ENCODE measurements at places on chromosomes 1 and 21.

DNA sequence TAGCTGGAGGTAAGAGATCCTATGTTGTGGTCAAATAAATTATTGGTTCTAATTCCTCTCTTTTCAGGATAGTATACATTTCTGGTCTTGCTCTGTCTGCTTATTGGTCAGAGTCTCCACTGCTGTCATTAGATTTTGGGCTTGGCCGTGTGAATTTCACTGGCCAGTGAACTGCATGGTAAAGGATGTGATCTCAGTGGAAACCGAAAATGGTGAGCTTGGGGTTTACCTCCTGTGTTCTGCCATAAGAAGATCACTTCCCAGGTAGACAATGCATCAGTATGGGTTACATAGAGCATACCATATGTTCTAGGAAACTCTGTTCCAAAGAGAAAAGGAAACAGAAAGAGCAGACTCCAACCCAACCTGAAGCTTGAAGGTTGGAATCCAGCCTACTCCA is 1123.3 kb upstream of the B3GALT2 start:
- no peak for DNase-seq

- DNase-seq, result no peak
Observed at GRCh38 chr1:205211839-205212536, 486 bp upstream of the DSTYK start.

- no peak for DNase-seq
Observed at GRCh38 chr21:41966041-41966833, 12.4 kb upstream of the C2CD2 start.

DNA sequence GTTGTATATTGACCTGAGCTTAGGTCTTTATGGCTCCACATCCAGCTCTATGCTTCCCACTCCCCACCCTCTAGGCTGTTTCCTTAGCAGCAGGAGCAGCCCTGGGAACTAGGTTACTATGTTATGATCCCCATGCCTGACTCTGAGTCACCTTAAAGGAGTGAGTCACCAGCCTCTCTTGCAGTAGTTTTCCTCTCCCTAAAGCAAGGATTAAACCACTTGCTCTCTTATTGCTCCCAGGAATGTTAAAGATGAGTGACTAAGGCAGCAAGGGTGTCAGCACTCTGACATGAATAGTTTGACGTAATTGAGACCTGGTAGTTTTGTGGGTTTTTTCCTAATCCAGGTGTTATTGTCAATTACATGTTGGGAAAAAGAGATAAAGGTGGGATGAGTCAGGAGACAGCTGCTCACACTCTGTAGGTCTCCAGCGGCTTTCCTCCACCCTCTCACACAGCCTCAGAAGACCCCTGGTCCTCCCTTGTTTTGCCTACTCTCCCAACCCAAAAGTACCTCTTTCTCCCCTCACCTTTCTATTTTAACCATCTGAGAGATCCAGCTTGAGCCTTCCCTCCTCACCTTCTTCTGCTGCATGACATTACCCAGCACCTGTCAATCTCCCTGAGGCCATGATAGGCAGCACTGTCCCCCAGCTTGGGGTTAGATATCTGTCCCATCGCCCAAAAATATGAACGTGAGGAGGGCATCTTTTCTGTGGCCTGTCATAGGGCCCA is 369.1 kb upstream of the VAMP3 start:
- DNase-seq, result no peak

GRCh38 chr1:1273512-1274298 is at the start of gene UBE2J2:
Gene UBE2J2, minus strand, starts transcription at chr1:1273854. Its CDS starts 5,862 bp downstream, at chr1:1267992.
- DNase-seq, result no peak

DNA sequence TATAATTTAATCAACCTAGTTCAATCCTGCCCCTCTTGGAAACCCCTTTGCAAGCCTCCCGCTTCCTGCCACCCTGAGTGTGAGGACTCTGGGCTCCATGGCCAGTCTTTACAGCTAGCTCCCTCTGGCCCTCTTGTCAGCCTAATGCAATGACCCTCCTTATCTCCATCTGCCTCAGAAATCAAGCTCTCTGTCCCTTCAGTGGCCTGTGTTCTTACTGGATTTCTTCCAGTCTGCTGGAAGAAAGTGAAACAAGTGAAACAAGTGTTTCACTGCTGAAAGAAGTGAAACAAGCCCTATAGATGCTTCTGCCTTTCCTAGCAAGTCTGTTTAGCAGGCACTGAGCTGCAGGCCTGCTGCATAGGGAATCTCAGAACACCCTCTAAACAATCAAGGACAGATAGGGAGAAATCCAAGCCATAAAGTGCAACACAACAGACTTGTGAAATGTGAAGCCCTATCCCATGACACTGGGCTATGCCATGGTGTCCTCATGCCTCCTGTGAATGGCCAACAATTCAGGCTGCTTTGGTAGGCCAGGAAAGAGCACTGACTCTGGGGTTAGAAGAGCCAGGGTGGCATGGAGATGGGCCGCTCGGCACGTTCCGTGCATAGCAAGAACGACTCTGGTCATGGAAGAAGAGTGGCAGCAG is 55.9 kb downstream of the FAM163A start:
- no peak for DNase-seq

DNA sequence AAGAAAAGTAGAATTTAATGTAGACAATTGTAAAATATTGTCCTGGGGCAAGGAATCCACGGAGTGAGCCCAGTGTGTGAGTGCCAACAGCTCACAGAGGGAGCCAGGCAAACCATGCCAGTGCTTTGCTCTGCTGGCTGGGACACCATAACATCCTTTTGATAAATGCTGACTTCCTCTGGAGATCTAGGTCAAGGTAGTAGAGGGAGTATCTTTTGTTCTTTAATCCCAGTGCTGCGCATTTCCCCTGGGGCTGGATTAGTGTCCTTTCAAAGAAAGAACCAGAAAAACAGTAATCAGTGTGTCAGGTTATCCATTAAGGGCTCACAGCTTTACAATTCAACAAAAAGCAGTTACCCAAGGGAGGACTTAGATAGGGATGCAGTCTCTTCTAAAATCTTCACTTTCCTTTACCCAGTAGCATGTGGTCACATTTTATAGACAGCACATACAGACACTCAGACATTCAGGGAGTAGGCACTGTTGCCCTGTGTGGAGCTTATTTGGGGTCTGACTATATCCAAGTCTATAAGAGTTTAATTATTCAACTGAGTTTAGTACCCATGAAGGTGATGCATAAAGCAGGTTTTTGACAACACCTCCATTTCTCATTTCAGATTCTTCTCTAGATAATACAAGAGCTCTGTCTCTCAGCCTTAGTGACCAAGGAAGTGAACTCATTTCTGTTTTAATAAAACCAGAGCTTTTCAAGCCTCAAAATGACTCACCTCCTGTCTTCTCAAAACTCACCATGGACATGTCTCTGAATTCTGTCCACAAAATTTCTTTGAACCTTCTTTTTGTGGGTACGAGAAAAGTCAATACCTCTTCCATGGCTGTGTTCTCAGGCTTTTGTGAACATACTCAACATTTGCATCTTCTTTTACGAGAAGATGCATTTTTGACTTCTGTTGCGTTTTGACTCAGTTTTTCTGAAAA is 215.3 kb downstream of the BRINP2 start:
- no peak for DNase-seq

DNA sequence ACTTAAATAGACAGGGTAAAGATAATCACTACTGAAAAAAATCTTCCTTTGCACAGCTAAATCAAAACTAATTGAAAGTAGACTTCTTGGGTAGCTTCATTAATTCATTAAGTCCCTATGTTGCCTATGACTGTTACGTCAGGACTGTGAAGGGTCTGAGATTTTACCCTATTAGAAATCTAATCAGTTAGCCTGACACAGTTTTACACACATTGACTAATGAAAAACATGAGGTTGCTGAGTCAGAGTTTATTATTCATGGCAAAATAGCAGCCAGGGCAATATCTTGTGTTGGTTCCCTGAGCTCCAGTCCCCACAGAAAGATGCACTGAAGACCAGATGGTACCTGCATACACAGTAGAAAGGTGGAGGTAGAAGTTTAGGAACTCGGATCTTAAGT is 262.5 kb upstream of the ZP4 start:
- no peak for DNase-seq
